ENCODE measurements at places on chromosomes 13 and 19.
A peak's percentile ranks its signal among the peaks of the same experiment; 100 is the strongest.

GRCh38 chr13:79901336-79901735, 420.4 kb downstream of the NDFIP2 start:
- no peak for DNase-seq

- no peak for DNase-seq
Measured at GRCh38 chr13:112955271-112955937, 13.6 kb upstream of the MCF2L start.

- no peak for DNase-seq
Measured at GRCh38 chr19:48967346-48968178, 2.5 kb downstream of the FTL start.

- DNase-seq: no peak
Measured at GRCh38 chr13:55439450-55439849, 1701.3 kb upstream of the PRR20A start.

- DNase-seq: no peak
Measured at GRCh38 chr13:64054321-64054720, 2638.7 kb upstream of the PCDH20 start.

GRCh38 chr13:70938462-70938861, 830.2 kb upstream of the KLHL1 start:
- DNase-seq: no peak

GRCh38 chr13:50463719-50464118, 379.8 kb downstream of the DLEU7 start:
- DNase-seq: no peak

DNA sequence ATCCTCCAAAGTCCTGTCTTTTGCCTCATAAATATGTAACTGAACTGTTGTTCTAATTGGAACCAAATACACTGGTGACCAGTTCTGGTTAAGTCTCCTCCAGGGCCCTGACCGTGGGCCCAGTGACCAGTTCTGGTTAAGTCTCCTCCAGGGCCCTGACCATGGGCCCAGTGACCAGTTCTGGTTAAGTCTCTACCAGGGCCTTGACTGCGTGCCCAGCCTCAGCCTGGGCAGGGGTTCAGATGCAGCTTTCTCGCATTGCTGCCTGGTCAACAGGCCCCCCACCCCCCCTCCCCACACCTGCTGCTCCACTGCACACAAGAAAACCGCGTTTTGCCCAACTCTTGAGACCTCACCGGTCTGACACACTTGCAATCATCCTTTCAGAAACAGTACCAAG, 3.8 kb upstream of the GRTP1 start:
- DNase-seq: no peak

GRCh38 chr19:28685802-28686201, 527.1 kb downstream of the UQCRFS1 start:
- no peak for DNase-seq

DNA sequence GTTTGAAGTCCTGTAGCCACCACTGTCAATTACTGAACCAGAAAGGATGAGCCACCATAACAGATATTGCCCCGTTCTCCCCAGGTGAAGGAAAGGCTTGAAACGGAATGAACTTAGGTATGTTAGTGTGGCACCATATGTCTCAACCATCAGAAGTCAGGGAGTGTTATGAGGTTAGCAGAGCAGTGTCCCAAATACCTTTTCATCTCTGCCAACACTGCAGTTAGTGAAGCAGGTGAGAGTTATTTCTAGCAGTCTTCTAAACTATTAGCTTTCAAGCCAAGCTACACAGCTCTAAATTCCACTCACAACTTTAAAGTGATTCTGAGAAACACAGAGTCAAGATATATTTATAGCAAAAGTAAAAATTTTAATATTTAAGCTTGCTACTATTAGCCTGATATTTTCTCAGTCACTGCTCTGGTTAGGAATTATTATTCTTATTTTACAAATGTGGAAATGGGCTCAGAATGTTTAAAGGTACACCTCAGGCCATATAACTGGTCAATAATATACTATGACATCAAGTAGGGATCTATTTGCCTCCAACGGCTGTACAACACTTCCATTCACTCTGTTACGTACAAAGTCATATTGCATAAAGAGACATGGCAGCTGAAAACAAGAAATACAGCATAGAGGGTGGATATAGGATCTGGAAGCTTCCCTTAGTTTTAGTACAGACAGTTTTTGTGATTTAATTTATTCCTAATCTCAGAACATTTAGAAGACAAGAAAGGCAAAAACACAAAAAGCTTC, 1527.1 kb upstream of the PRR20A start:
- DNase-seq: no peak

DNA sequence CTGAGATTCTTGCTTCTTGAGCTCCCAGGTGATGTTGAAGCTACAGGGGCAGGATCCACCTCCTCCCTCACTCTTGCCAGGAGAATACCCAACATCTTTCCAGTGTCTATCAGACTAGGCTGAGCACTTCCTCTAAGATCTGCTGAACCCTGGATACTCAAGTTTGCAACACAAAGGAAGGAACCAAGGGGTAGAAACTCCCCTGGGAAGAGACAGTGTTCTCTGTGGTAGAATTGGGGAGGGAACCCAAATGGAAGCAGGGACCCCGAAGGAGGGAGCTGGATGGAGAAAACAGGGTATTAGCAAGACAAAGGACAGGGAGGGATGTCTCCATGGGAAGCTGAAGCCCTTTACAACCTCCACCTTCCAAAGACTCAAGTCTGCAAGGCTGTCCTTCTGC, 117.6 kb downstream of the DNAJC15 start:
- DNase-seq: no peak

DNA sequence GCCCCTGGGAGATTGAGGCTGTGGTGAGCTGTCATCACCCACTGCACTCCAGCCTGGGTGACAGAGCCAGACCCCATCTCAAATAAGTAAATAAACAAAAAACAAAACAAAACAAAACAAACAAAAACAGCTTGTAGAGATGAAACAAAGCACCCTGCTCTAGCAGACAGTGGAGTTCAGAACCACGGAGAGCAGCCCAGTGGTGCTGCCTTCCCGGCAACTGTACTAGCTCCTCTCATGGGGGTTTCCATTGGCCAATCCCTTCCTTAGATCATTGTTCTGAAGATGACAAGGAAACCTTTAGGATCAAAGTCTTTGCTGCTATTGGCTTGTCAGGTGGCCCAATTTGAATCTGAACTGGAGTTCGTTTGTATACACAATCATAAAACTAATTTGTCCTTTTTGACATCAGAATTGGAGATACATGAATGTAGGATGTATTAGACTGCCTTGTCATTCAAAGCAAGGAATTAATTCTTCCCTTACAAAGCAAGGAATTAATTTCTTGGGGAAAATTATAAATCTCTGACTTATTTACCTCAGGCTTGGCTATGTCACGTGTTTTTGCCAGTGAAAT, 19.7 kb upstream of the SYCN start:
- DNase-seq: no peak

- no peak for DNase-seq
Measured at GRCh38 chr13:50843257-50844083, at the start of gene DLEU7. Gene DLEU7, minus strand, starts transcription at chr13:50843692. Its CDS starts 46 bp downstream, at chr13:50843646.

DNA sequence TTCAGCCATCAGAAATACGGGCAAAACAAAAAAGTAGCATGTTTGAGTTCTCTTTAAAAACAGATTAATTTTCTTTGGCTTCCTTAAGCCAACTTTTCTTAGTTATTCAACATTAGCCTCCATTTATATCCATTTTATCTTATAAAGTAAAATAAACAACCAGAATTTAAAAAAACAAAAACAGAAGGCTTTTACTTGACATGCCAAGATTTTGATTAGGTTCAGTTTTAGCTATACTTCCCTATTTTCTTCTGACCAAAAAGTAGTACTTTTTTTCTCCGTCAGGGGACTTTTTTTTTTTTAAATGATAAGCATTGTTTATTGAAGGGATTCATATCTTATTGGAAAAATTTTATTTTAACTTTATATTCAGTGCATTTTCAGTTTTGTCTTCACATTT, 18.1 kb downstream of the RNASEH2B start:
- no peak for DNase-seq

GRCh38 chr19:12668932-12669269, 2.3 kb downstream of the WDR83 start:
- DNase-seq: peak; percentile 44

- DNase-seq: no peak
Measured at GRCh38 chr13:73215823-73216222, 157.0 kb downstream of the KLF5 start.

DNA sequence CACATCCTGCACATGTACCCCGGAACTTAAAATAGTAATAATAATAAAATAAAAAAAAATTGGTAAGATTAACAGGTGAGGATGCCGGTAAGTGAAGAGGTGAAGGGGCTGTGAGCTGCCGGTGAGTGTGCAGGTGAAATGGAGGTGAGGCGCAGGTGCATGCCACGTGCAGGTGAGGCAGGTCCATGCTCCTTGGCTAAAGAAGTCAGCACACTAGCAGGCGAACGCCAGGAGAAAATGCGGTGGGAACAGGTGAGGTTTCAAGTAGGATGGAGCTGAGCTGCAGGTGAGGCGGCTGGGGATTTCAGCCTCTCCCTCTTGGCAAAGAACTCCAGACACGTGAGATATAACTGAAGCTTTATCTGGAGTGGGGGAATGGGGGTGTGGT, 7.5 kb upstream of the TNFSF14 start:
- no peak for DNase-seq

- no peak for DNase-seq
Measured at GRCh38 chr19:6800991-6801484, 28.5 kb downstream of the VAV1 start.

DNA sequence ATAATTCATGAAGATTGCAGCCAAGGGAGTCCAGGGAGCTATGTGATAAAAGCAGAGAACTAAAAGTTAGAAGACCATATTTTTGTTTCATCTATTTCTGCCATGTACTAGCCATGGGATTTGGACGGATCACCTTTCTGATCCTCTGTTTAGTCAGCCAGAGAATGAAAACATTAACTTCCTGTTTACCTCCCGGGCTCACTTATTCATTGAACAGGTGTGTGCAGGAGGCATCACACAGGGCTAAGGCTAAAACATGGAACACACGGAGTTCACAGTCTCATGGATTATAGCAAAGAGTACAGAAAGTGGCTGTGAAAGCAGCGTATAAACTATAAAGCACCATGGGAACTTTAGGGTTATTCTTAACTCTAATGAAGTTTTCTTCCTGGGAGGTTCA, 96.8 kb downstream of the GPR12 start:
- no peak for DNase-seq

GRCh38 chr19:56125806-56126590, 4.9 kb upstream of the ZNF787 start:
- DNase-seq: no peak

DNA sequence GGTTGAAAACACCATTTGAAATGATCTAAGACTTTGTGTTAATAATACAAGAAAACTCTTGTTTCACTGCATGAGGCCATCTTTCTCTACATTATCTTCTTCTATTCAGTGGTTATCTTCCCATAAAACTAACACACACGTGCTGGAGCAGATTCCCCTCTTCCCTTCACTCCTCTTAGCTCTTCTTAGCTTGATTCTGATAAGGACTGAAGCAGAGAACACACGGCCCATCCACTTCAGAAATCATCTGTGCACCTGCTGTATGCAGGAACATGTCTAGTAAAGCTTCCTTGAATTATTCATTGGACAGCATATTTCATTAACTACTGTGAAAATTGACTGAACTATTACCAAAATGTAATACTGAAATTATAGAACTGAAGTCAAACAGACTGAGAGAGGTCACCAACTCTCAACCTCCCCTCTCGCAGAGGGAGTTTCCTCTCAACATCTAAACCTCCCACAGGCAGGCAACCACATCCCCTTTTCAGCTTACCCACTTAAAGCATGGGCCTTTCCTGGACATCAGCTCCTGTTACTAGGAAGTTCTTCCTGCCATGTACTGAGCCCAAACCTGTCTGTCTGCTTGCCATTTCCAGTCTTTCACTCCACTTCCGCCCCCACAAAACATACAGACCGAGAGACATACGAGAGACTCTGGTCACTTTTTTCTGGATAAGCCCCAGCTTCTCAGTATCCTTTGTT, 113.9 kb downstream of the CRYL1 start:
- no peak for DNase-seq

DNA sequence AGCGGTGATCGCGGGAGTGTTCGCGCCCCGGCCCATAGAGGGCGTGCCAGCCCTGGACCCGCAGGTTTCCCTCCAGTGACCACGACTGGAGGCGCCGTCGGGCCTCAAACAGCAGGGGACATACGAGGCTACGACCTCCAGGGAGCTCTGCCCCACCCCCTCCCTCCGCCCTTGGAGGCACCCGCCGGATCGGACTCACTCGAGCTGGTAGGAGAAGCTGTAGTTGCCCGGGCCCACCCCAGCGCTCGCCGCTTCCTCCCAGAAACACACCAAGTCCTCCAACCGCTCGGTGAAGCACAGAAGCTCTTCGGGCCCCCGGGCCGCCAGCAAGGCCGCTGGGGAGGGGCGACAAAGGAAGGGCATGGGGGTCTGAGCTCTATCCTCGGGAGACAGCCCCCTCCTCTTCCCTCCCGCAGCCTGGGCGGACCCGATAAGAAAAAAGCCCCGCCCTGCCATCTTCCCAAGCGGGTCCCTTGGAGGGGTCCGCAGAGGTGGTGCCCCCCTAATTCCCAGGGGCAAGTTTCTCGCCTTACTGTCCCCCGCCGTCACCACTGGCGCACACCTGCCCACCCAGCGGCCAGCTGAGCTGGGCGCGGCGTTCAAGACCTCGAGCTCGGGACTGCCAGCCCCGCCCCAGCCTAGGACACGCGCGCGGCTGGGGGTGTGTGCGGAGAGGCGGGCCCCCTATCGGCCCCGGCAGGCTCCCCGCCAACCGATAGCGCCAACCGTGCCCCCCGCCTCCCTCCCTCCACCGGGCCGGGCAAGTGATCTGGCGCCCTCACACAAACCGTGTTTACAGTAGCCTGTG, 1.0 kb downstream of the EPOR start:
- DNase-seq: no peak

- no peak for DNase-seq
Measured at GRCh38 chr13:44762911-44763310, 186.8 kb upstream of the TSC22D1 start.

DNA sequence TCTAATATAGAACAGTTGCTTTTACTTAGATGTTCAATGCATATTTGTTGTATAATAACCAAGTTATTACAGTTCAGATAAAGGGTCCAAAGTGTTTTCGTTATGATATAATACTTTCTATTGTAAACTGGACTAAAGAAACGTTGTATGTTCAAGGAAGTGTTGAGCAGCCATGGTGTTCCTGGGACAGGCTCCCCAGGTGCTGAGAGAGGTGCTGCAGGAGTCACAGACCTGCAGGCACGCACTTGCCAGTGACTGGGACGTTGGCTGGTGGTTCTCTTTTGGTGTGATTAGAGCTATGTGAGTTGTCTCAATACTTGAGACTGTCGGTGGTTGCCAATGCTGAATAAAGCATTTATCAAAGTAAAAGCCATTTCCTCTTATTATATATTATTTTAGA, 9.5 kb downstream of the ING1 start:
- no peak for DNase-seq
